T-helper 1 cell (primary cell): ENCODE measurements at places on chromosomes 2 and 18.

DNA sequence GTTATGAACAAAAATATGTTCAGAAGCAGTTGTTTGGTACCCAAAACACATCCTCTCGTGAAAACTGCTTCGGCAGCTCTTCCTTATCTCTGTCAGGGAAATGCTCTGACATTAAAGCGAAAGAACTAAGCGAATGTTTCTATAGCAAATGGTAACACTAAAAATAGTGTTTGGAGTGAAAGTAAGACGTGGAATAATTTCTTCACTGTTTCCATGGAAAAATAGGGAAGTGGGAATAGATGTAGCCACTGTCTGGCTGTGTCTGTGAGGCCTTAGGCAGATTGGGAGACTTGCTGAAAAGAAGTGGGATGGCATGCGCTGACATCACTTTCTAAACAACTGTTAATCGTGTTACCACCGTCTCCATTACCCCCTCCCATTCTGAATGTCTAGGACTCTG is 11.5 kb upstream of the CRACDL start:
- DNase-seq = no peak

DNA sequence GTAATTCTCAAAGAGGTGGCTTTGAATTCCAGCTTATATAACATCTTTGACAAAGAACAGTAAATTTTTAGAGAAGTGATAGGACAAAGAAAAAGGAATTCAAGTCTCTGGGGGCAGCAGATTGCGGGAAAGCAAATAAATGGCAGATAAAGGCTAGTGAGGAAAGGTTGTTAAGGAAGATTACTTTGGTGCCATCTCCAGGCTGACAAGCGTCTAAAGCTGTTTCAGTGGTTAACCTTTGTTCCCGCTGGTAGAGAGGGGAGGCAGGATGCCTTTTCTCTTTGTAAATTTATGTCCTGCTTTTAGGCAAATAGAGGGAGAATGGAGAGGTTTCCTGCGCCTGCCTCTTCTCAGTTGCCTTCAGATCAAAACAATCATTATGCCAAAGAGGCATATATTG is 431.2 kb upstream of the CHST9 start:
- no peak for DNase-seq

- no peak for DNase-seq
Observed at GRCh38 chr2:146786396-146786795, 1058.4 kb upstream of the ACVR2A start.

DNA sequence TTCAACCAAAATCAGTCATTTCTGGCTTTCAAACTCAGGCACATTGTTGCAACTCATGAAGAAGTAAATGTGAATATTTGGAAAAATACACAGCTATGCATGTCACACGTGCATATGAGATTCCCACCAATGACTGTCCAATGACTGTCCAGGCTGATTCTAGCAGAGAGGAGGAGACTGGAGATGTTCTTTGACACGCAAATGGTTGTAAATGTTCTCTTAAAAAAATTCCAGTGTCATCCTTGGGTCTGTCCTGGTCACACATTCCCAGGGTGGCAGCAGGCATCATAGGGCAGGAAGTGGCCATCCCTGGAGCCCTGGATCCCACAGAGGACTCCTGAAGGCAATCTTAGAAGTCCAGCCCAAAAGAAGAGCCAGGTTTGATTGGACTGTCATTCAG is 40.9 kb downstream of the TWIST2 start:
- DNase-seq = no peak

- DNase-seq = no peak
Observed at GRCh38 chr2:112827009-112827408, 9.6 kb downstream of the IL1B start.

DNA sequence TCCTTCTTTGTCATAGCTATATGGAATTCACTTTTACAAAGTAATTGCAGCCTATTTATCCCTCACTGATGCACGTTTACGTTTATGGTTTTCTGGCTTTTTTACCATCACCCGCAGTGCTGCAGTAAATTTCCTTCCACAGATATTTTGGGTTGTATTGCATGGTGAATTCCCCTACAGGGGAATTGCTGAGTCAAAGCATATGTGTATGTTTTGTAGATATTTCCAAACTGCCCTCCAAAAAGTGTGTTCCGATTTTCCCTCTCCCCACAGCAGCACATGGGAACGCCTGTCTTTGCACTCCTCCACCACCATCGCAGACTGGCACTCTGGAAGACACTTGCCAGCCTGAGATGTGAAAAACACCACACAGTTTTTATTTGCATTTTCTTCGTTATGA is 80.6 kb upstream of the UXS1 start:
- DNase-seq = no peak

- no peak for DNase-seq
Observed at GRCh38 chr18:62438402-62438801, 84.4 kb upstream of the ZCCHC2 start.

DNA sequence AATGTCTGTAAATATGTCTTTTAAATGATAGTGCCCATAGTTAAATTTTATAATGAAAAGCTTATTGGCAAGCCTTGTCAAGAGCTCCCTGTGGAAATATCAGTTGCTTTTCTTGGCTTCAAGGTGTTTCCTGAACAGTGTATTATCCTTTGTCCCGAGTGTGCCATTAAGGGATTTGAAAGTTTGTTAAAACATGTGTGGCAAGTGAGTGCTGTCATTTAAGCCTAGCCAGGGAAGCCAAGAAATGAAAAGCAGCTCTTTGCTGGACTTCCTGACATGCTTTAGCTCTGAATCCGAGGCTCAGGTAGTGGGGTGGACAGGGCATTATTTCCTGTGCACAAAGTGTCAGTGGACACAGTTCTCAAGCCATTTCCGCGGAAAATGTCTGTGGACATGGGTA is 111.5 kb downstream of the DIS3L2 start:
- no peak for DNase-seq

DNA sequence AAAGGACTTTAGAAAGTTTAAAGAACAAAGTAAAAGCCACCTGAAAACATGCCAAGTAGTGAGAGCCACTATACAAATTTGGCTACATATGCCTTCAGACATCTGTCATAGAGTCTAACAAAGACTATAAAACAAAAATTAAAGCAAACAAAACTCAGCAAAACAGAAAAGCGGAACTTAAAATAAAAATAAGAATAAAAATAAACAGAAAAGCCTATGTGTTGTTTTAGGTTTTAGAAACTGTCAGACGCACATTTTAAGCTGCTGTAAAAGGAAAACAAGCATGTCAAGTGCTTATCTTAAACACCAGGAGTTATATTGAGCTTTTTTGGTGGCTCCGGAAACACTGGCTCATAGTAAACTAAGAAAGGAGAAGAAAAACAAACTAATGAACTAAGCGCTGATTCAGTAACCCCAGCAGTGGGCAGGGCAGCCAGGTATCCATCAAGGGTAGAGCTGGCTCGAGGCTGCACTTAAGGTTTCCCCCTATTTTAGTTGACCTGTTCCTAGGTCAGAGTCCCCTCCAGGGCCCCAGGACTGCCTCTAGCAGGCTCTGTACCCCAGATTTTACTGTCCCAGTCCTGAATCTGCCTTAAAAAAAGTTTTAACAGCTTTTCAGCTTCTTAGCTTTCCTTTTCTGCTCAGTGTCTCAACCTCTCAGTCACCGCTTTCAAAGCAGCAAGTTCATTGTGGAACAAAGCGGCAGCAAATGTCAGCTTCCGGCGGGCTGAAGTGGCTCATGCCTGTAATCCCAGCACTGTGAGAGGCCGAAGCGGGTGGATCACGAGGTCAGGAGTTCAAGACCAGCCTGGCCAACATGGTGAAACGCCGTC is 15.4 kb upstream of the RMC1 start:
- no peak for DNase-seq

DNA sequence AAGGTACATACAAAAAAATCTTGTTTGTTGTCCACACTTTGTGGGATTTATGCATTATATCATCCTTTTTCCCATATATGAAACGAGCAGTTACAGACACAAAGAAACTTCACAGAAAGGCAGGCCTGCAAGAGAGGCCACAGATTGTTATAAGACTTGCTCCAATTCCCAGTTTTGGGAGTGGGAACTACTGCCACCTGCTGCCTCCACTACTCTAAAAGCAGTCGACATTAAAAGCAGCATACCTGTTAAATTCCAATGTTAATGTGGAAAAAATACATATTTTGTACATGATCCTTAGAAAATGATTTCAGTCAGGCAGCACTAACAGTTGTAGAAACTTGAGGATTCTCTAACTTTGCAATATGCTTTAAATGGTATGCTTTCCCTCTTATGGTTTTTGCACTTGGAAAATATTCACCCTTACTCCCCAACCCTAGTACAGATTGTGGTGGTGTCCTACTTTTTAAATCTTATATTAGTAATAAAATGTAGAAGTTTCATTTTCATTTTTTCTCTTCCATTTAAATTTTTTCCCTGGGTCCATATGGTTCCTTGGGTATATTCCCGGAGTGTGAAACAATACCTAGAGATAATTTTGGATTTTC is 37.9 kb downstream of the SLC38A11 start:
- DNase-seq = no peak

DNA sequence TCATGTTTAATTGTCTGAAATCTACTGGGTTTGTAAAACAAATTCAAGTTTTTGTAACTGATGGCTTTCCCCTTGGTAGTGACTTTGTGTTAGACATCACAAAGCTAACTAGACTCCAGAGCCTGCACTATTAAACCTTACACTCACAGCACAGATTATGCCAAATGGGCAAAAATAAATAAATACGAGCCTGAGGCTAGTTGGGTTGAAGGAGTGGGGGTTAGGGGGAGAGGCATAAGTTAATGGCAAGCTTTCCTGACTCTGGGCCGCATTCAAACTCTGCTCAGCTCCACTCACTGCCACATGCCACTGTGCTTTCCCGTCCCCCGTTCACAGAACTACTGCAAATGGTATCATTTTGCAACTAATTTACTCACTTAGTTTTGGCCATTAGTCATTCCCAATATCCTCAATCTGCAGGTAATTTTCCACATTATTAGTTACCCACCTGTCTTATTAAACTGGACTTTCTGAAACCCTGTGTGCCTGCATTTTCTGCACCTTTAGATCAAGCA is 1079.9 kb upstream of the PIK3C3 start:
- DNase-seq = no peak

DNA sequence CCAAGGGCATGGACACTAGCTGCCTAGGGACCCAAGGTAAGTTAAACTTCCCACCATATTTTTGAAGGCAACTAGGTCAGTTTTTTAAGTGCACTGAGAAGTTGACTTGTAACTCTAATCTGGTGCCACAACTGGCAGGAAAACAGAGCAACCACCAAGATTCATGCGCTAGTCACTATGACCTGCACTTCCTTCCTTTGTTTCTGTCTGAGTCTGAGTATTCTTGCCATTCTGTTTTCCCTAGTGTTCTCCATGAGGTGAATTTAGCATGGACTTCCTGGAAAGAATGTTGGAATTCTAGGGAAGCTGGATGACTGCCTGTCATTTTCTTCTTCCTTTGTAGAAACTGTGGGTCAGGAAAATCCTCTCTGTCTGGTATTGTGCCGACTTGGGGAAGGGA is 249.0 kb downstream of the GALNT13 start:
- DNase-seq = no peak

GRCh38 chr2:231050018-231050901 is 6.4 kb upstream of the PSMD1 start:
- no peak for DNase-seq

DNA sequence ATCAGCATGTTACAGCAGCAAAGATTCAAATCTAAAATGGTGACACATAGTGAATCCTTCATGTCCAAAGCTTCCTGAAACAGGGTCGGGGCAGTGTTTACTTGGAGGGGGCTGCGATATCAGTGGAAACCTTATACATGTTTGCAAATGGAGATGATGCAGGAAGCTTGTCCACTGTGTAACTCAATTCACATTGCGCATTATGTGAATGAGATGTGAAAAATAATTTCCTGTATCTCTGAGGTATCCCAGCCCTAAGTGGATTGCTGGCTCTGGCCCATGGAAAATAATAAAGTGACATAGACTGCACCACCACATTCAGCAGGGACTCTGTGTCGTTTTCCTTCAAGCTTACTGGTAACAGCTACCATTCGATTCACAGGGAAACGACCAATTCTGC is 505.5 kb downstream of the GALR1 start:
- DNase-seq = no peak

DNA sequence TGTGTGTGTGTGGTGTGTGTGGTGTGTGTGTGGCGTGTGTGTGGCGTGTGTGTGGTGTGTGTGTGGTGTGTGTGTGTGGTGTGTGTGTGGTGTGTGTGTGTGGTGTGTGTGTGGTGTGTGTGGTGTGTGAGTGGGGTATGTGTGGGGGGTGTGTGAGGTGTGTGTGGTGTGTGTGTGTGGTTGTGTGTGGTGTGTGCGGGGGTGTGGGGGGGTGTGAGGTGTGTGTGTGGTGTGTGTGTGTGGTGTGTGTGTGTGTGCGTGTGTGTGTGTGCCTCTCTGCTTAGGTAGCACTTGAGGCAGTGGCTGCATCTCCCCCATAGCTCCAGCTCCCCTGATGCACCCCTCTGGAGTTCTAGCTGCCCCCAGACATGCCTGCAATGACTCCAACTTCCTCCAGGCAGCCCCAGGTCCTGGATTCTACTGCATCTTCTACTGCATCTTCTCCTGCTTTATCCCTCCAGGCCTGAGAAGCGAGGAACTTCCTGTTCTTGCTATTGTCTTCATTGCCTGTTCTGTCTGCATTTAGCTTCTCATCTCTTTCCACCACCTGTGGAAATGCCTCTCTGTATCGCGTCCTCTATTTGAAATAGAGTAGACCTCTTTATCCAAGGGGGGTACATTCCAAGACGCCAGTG is 22.2 kb upstream of the MLPH start:
- DNase-seq = no peak

- no peak for DNase-seq
Observed at GRCh38 chr2:102025016-102025501, 33.3 kb downstream of the IL1R2 start.

DNA sequence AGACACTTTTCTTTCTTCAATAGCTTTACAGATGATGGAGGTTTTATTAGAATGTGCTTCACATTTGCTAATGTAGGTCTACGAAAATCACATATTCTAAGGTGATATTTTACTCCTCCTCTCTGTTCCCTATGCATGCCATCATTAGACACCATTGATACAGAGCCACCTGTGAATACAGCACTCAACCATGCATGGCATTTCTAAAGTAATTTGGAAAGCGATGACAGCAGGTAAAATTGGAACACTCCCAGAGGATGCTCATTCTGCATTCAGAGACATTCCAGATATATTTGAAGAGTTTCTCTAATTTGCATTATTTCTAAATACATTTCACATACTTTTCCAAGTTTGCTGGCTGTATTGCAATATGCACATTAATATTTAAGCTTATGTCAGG is 65.3 kb upstream of the RIT2 start:
- DNase-seq = no peak

- no peak for DNase-seq
Observed at GRCh38 chr2:25701801-25702200, 28.4 kb upstream of the DTNB start.

DNA sequence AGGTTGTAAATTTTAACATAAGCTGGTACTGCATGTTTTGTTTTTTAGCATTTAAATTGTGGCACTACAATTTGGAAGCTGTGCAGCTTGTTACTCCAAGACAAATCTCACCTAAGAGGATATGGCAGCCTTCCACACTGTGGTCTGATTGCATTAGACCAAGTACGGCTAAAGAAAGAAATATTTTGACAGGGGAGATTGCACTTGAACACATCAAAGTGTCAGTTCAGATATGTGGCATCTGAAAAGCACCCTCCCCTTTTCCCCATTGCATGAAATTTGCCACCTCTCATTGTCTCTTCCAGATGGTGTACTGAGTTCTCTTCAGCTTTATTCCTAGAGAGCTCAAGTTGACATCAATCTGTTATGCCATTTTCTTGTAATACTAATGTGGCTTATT is 295.9 kb downstream of the ERBB4 start:
- no peak for DNase-seq
